ENCODE measurements at places on chromosomes 5 and 9.

- DNase-seq: no peak
These were observed 15.8 kb downstream of the MARCHF3 start for GRCh38 chr5:127014573-127014972.

GRCh38 chr5:57216714-57217113, 42.9 kb downstream of the GPBP1 start:
- DNase-seq: no peak

DNA sequence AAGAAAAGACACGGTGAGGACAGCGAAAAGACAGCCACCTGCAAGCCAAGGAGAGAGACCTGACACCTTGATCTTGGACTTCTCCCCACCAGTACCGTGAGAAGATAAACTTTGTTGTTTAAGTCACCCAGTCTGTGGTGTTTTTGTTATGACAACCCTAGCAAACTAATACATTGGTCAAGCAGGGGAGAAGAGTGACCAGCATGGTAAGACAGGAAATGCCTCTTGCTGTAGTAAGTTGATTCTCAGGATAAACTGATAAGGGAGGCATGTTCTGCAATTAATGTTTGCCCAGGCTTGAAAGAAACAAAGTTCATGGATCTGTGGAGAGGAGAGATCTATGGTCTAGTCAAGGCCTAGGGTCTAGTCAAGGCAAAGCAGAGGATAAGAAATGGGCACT, 801.2 kb downstream of the MAT2B start:
- DNase-seq: no peak

GRCh38 chr5:14809369-14810155, 62.0 kb downstream of the ANKH start:
- no peak for DNase-seq

DNA sequence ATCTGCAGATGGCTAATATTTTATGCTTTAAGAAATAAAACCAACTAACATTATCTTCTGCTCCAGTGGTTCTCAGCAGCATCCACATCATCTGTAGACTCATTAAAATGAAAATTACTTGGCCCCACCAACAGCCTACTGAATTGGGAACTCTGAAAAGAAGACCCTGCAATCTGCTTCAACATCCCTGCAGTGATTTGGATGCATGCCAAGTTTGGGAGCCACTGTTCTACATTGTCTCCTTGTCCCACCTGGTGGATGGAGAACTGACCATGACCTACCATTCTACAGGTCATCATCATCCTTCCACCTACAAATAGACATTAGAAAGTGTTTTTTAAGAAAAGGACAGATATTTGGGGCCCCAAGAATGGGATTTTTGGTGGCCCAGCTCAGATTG, 71.1 kb downstream of the ACER2 start:
- no peak for DNase-seq

GRCh38 chr5:128667152-128667551, 129.1 kb upstream of the FBN2 start:
- DNase-seq: no peak

DNA sequence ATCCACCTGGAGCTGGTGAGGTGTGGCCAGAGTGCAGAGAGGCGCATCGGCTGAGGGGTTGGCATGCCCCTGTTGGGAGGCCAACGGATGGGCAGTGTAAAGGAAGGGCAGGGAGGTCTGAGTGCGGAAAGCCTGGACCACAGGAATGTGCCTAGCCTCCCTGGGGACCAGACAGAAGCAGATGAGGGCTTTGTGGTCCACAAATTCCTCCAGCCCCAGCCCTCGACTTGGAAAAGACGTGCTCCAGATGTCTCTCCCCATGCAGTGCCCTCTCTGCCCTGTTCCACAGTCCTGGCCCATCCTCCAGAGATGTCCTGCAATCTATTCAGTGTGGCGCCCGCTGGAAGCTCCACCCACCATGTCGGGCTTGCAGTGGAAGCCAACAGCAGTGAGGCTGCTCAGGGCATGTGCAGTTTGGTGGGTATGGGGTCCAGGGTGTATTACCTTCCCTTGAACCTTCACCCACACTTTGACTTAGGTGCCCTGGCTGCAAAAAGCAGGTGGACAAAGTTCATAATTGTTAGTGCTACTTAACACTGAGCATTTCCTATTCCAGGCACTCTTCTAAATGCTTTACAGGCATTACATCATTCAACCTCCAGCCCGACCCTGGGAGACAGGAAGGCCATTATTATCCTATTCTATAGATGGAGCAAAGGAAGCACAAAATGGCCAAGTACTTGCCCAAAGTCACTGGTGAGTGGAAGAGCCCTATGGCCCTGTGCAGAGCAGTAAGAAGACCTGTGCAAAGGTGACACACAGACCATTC, 120.2 kb upstream of the SLC25A48 start:
- no peak for DNase-seq

DNA sequence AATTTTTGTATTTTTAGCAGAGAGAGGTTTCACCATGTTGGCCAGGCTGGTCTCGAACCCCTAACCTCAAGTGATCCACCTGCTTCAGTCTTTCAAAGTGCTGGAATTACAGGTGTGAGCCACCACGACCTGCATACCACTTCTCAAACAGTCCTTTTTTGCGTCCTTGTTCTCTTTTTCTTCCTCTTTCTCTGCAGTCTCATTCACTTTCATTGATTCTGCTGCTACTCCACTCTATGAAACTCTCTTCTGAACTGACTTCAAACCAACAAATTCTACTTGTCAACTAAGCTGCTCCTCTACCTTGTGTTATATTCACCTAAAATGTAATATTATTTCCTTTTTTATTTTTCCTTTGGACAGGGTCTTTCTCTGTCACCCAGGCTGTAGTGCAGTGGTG, 7.9 kb downstream of the NSD1 start:
- no peak for DNase-seq

- DNase-seq: no peak
These were observed 43.7 kb upstream of the ABL1 start for GRCh38 chr9:130791303-130791894.

- DNase-seq: no peak
These were observed 37.0 kb upstream of the SAP30L start for GRCh38 chr5:154408811-154409210.

DNA sequence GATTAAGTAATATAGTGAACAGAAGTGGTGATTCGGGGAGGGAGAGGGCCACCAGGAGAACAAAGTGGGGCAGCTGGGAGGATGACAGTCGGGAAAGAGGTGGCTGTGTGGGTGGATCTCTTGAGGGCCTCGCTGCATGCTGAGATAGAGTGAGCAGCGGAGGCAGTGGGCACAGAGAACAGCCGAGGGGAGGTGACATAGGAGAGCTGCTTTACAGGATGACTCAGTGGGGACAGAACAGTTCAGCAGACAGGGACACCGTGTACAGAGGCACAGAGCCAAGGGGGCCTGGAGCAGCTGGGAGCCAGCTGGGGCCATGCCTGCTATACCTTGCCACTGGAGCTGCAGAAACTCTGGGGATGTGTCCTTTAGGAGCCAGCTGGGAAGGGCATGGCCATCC, 273.9 kb downstream of the GADD45G start:
- peak; percentile 88 for DNase-seq

- no peak for DNase-seq
These were observed 341.2 kb upstream of the WWC1 start for GRCh38 chr5:167950126-167950721.

- no peak for DNase-seq
These were observed 113.9 kb downstream of the ARRDC3 start for GRCh38 chr5:91269198-91269597.

GRCh38 chr9:94632737-94633136, 6.6 kb downstream of the FBP1 start:
- no peak for DNase-seq

DNA sequence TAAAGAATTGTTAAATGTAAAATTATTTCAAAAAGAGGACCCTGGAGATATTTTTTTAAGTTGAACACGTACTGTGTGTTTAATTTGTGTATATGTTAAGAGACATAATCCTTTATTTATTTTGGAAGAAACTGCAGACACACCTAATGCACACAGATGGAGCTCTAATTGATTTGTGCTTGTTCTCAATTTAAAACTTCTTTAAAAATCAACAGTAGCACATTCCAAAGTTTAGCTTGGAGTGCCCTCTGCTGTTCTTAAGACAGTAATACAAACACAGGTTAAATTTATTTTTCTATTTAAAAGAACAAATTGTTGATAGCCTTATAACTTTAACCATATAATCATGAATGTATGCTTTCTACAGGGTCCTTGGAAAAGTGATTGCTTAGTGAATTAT, 277.6 kb upstream of the ADAMTS16 start:
- peak; percentile 13 for DNase-seq

DNA sequence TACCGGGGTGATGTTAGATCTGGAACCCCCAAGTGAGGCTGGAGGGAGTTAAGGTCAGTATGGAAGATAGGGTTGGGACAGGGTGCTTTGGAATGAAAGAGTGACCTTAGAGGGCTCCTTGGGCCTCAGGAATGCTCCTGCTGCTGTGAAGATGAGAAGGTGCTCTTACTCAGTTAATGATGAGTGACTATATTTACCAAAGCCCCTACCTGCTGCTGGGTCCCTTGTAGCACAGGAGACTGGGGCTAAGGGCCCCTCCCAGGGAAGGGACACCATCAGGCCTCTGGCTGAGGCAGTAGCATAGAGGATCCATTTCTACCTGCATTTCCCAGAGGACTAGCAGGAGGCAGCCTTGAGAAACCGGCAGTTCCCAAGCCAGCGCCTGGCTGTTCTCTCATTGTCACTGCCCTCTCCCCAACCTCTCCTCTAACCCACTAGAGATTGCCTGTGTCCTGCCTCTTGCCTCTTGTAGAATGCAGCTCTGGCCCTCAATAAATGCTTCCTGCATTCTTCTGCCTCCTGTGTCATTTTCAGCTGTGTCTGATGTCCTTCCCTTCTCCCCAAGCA, 2.3 kb upstream of the MYOZ3 start:
- no peak for DNase-seq

GRCh38 chr5:151741678-151742423, 16.6 kb downstream of the ATOX1 start:
- DNase-seq: no peak

DNA sequence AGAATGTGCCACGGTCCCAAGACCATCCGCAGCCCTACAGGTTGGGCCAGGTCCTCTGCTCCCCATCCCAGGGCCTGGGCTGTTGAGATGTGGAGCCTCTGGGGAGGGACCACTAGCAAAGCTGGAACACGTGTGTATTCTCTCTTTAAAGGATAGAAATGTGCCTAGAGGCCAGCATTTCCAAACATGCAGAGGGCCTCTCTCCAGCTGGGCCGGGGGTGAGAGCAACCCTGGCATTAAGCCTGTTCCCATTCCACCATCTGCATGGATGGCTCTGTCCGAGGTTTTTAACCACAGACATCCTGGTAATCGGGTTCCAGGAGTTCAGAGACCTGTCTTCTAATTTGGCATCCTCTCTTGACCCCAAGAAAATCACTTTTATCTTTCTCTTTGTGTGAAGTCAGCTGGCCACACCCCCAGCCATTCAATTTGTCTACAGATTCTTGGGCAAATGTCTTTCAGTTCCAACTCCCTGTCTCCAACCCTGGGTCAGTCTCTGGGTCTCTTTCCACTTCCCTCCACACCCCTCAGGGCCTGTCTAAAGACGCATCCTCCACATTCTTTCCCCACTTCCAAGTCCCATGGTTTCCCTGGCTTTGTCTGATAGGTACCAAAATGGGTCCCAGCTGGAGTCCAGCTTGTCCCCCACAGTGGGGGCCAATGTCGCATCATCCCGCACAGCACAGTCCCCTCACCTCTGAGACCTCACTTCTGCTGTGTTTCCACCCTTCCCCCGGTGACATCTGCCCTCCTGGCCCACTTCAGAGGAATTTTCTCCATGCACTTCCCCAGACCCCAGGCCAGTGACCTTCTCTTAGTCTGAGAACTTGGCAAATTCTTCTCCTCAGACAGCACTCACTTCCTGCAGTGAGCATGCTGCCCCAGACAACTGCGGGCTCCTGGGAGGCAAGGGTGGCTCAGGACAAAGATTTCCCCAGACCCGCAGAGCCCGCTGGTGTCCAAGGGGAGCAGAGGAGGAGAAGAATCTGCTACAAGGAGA, 56.8 kb downstream of the PTPDC1 start:
- DNase-seq: no peak

DNA sequence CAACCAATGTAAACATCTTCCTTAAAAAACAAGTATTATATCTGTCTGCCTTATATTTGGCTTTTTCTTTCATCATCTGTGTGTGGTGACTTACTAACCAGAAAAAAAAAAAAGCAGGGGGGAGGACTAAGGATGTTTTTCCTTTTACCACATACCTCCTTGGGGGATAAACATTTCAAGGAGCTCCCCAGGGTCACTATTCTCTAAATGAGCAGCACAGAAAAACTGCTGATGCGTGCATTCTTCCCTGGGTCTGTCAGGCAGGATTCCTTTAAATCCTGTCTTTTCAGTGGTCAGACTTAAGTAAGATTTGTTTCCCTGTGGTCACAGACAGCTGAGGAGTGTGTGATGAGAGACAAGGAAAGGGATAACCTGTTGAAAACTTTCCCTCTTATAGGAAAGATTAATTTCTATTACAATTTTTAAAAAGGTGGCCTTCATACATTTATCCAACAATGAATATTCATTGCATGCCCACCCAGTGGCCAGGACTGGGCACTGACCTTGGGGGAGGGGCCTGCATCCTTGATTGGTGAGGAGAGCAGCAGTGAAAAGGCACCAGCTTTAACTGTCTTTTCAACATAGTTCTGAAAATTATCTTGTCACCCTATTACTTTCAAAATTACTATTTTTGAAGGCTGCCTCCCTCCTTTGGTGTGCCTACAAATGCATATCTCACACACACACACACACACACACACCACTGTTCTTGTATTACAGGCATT, 123.1 kb downstream of the TLE4 start:
- DNase-seq: no peak

- no peak for DNase-seq
These were observed 66.8 kb upstream of the IL7R start for GRCh38 chr5:35789732-35790456.

DNA sequence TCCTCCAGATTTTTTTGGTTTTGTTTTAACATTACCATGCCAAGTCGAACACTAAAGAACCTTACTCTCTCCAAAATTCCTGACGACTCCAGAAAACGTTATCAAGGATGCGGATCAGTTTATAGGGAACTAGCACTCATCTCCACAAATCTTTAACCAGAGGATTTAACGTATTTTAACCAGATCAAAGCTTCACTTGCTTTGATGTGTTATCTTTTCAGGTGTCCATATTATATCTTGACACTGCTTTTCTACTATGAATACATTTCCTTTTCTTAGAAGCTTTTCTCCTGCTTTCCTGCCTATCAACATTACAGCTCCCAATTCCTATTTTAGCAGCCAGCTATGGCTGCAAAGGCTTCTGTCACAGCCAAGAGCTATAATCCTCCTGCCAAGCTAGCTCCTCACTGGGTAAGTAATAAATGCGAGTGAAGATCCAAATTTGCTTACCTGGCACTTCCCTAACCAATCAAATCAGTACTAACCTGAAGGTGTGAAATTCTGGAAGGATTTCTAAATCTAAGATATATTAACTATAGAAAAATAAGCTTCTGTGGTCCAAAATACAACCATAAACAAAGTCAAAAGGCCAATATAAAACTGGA, 60.2 kb downstream of the CDC14B start:
- no peak for DNase-seq

DNA sequence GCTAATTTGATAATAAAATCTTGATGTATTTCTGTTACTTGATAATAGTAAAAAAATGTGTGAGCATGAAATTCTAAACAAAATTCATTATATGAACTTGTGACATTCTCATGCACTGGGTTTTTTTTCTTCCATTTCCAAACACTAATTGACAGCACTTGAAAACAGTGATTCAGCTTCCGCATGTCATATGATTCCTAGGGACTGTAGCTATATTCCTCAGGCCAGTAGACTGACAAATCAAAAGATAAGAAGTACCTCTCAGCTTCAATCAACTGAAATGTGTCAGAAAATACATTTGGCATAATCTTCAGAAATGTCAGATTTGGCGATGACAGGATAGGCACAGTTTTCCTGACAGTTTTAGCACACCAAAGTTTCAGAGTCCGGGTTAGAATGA, 52.5 kb downstream of the EFNA5 start:
- no peak for DNase-seq

GRCh38 chr9:122912671-122912963, 506 bp downstream of the ZBTB6 start:
- no peak for DNase-seq

All from NCI-H1092 treated with DMSO at 0.1 percent for 48 hours (cell line).